ENCODE measurements at places on chromosomes 16 and 17.
A peak's percentile ranks its signal among the peaks of the same experiment; 100 is the strongest.

- DNase-seq: no peak
These were observed 113.9 kb upstream of the FOXF1 start for GRCh38 chr16:86396422-86396821.

GRCh38 chr17:42608305-42609181 lies 631 bp downstream of the RETREG3 start:
- DNase-seq: no peak

DNA sequence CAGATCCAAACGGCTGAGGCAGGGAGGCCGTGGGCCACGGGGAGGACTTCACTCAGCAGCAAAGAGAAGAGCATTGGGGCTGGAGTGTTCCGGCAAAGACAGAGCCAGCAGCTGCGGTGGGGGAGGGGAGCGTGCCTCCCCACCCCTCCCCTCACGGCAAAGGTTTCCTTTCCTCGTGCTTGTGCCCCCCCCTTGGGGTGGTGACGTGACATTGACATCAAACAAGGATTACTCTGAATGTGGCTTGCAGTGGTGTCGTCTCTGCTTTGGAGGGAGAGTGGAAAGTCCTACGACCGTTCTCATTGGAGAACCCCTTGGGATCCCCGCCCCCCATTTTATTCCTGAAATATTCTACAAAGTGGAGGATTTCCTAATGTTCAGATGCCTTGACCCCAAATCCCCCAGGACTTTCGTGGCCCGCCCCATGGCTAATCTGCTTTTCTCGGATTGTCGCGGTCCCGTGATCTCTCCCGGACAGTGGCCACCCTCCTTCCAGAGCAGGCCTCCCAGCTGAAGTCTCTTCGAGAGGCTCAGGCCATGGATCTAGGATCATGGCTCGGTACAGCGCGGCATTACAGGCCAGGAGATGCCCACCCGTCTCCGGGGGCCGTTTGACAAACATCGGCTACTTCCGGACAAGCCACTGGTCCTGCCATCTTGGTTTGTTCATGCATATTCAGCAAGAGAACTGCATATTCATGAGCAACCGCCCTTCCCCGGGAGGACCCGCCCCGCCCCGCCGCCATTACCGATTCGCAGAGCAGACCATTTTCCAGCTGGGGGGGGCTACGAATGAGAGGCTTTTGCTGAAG lies 705 bp upstream of the POLR2A start:
- peak; percentile 97 for DNase-seq

- DNase-seq: no peak
These were observed 389.9 kb downstream of the MAF start for GRCh38 chr16:79210607-79211006.

- peak; percentile 9 for DNase-seq
These were observed 20.0 kb upstream of the RNF135 start for GRCh38 chr17:30950669-30951399.

DNA sequence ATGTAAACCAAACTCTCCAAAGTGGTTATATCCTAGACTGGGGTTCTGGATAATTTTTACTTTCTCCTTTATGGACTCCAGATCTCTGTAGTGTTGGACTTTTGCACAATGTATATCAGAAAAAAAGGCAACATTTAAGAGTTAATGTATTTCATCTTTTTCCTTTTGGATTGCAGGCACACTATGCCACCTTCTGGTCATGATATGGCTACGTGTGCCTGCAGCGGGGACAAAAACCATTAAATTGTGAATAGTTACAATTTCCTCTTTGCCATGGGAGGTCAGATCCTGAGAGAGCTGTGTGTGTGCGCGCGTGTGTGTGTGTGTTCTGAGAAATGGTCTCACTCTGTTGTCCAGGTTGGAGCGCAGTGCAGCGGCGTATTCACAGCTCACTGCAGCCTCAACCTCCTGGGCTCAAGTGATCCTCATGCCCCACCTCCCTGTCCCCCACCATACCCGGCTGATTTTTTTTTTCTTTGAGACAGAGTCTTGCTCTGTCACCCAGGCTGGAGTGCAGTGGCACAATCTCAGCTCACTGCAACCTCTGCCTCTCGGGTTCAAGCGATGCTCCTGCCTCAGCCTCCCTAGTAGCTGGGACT lies 4.3 kb upstream of the SGF29 start:
- DNase-seq: no peak

GRCh38 chr17:68344701-68345136 lies 53.4 kb downstream of the ARSG start:
- no peak for DNase-seq

GRCh38 chr16:24070851-24071250 lies 185.3 kb upstream of the CACNG3 start:
- DNase-seq: peak; percentile 11

- no peak for DNase-seq
These were observed 50.1 kb downstream of the TOM1L2 start for GRCh38 chr17:17922070-17922614.

DNA sequence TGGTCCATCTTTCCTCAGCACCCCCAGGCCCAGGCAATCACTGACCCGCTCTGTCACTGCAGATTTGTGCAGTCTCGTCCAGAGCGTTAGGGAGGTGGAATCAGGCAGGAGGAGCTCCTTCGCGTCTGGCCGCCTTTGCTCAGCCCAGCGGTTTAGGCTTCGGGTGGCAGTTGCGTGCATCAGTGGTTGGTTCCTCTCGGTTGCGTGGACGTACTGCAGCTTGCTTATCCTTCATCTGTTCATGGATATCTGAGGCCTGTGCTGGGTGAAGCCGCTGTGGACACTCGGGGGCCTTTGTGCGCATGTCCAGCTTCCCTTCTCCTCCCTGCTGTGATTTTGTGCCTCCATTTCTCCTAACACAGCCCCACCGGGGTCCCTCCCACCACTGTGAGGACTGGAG lies 4.7 kb upstream of the P2RX1 start:
- DNase-seq: no peak

GRCh38 chr17:1302761-1303160 lies 23.3 kb downstream of the TRARG1 start:
- DNase-seq: no peak

GRCh38 chr17:81443269-81443668 lies 48.0 kb downstream of the BAHCC1 start:
- DNase-seq: no peak

- peak; percentile 63 for DNase-seq
These were observed 52.3 kb upstream of the ADCY7 start for GRCh38 chr16:50213939-50214519.

DNA sequence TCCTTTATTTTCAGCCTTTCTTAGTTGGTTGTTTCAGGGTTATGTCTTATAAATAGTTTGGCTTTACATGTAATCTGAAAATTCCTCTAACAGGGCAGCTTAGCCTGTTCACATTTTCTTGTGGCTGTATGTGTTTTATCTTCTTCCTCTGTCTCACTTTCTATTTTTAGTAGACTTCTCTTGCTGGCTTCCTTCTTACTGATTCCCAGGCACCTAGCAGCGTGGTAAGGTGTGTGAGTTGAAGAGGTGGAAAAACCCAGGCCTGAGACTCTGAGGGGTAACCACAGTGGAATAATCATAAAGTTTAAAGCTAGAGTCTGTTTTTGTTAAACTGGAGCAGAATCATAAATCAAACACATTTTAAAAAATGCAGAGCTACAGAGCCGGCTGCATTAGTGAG lies 190.9 kb downstream of the LGALS9B start:
- no peak for DNase-seq

- no peak for DNase-seq
These were observed 288 bp upstream of the KRT34 start for GRCh38 chr17:41382394-41382793.

DNA sequence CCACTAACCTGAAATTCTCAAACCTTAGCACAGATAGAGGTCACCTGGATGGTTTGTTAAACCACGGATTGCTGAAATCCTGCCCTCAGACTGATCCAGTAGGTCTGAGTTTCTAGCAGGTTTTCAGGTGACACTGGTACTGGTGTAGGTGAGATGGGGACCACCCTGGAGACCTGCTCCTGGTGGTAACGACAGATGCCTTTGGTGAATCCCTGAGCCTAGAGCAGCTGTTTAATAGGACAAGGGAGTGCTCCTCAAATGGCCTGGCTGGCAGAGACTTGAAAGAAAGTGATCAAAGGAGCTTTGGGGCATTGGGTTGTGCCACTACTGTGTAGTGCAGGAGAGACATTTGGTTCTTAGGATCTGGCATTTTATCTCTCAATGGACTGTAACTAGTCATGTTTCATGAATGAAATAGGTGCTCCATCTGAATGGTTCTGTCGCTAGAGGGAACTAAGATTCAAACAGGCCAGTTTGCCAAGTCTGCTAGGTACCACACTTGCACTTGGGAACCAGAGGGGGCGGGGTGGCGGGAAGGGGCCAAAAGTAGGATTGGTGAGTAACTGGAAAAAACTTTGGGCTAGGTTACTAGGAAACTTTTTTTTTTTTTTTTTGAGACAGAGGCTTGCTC lies 2.9 kb upstream of the IFI35 start:
- no peak for DNase-seq

GRCh38 chr17:32102172-32102571 lies 40.1 kb upstream of the RHOT1 start:
- no peak for DNase-seq

DNA sequence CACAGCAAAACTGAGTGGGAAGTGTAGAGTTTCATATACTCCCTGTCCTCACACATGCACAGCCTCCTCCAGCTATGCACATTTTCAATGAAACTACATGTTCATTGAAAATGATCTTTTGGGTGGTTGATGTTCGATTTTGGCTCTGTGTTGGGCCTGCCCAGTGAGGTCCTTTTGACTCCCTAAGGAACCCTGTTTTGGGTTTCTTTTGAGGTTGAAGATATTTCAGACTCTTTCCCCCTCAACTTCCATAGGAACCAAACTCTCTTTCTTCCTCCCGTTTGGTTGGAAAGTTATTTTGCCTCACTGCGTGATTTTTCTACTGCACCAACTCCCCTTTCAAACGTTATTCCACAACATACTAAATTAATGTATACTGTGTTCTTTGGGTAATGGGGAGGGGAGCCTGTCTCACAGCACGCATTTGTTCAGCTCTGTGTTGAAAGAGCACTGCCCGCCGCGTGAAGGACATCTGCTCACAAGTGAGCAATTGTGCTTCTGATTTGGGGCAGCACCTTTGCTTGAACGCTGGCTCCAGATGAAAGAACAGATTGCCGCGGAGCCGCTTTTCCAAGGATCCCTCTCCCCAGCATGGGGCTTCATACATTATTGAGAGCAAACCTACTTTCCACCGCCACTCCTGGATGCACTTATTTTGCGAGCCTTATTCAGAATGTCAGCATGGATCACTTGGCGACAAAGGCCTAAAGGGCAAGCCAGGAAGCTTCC lies 385.9 kb downstream of the WWOX start:
- no peak for DNase-seq

GRCh38 chr16:30369938-30370455 lies 297 bp downstream of the TBC1D10B start:
- DNase-seq: no peak

DNA sequence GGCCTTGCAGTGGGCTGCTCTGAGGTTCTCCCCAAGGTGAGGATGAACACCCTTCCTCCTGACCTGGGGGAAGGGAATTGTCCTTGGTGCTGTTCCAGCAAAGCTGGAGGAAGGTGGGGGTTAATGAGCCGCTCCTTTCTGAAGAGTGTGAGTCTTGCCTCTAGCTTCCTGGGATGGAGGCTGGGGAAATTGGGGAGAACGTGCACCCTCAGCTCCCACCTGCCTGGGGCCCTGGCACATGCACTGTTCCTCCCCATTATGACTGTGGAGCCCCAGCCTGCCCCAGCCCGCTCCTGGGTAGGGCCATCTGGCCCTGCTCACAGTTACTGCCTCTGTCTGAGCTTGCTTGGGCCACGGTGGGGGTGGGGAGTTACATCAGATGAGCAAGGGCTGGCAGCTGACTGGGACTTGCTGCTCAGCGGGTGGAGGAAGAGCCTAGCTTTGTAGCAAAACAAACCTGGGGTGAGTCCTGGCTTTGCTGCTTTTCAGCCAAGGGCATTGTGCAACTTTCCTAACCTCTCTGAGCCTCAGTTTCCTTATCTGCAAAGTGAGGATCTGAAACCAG lies 11.1 kb downstream of the TNS4 start:
- peak; percentile 61 for DNase-seq

DNA sequence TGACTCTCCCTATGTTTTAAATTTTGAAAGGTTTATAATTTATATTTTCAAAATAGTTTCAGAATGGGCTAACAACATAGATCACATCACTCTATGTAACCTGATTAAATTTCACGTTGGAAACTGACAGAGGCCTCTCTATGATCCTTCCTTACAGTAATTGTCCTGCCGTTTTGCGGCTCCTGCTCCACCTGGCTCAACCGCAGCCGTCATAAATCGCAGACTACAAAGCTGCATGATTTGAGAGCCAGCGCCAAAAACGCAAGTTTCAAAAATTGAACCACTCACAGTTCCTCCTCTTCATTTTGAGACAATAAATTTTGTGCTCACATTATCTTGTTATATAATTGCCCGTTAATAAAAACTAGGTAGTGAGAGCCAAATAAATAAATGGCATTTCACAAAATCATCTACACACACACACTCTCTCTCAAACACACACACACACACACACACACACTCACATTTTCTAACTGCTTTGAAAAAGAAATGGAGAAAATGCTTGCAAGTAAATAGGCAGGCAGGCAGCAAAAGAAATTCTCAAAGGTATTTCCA lies 263.1 kb upstream of the PSMD7 start:
- DNase-seq: no peak

DNA sequence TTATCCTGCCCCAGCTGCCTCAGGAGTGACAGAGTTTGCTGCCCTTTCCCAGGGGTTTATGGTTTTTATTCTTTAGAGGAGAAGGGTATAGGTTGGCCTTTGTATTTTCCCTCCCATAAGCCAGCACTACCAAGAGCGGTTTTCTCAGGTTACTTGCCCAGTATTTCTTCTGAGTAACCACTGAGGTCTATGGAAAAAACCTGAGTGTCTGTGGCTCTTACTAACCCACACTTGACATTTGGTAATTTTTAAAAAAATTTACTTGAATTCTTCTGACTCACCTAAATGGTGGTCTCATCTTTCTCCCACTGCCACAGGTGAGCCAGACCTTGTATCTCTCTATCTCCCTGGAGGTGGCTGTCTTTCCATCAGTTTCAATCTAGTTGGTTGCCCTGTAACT lies 6.0 kb downstream of the SLC7A6 start:
- DNase-seq: no peak

GRCh38 chr16:57106767-57107166 lies 14.4 kb downstream of the CPNE2 start:
- no peak for DNase-seq

DNA sequence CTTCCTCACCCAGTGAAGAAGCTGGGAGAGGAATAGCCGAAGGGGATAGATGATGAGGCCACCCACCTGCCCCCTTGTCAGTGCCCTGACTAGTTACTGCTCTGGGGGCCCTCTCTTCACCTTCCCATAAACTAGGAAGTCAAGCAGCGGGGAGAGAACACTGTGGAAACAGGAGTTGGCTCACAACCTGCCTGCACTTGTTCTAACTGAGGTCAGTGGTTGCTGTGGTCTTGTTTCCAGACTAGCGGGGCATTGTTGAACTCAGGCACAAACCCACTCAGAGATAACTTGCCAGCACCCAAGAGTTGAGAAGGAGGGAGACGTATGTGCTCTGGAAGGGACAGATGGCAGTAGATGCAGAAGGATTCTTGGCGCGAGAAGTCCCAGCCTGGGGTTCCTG lies 48.6 kb upstream of the DDX52 start:
- DNase-seq: no peak

Measured in hippocampal formation (tissue), 2 donors.